IPS DF 6.9 (cell line): ENCODE measurements at places on chromosomes 5 and 9.

- DNase-seq = no peak
- no peaks in the 10 kb centered on the region for H3K27me3 ChIP-seq
- H3K27ac ChIP-seq = no peak overlapping the region
- no peaks in the 10 kb centered on the region for H3K4me1 ChIP-seq
- H3K36me3 ChIP-seq = no peaks in the 10 kb centered on the region
Measured at GRCh38 chr9:22108581-22109370, 99.7 kb upstream of the CDKN2B start.

GRCh38 chr5:103589776-103590175 lies 27.2 kb upstream of the NUDT12 start:
- DNase-seq = no peak
- no peak overlapping the region for H3K27ac ChIP-seq
- no peaks in the 10 kb centered on the region for H3K36me3 ChIP-seq
- H3K4me3 ChIP-seq = no peak overlapping the region
- H3K27me3 ChIP-seq = no peaks in the 10 kb centered on the region

GRCh38 chr5:164532235-164532900 lies 1026.9 kb downstream of the MAT2B start:
- no peaks in the 10 kb centered on the region for H3K27me3 ChIP-seq
- H3K27ac ChIP-seq = no peak overlapping the region
- H3K4me3 ChIP-seq = no peak overlapping the region
- no peaks in the 10 kb centered on the region for H3K4me1 ChIP-seq
- no peaks in the 10 kb centered on the region for H3K36me3 ChIP-seq

DNA sequence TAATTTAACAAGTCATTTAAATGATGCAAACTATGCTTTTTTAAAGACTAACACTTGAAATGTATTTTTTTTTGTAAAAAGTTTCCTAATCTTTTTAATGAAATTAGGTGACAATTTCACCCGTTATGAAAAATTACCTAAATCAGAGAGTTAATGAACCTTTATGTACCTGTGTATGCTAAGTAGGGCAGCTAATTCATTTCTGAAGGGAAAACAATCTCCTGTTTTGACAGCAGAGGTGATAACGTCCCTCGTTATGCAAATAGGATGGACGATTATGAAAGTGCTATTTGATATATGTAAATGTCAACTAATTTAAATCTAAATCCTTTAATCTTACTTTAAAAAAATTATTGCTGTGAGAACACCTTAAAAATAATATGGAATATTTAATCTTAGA lies 58.8 kb downstream of the MEF2C start:
- H3K4me3 ChIP-seq = no peak overlapping the region
- no peak for DNase-seq
- H3K4me1 ChIP-seq = no peaks in the 10 kb centered on the region; the same call in 1 of the 2 replicates
- H3K27ac ChIP-seq = no peak overlapping the region
- H3K27me3 ChIP-seq = no peaks in the 10 kb centered on the region

DNA sequence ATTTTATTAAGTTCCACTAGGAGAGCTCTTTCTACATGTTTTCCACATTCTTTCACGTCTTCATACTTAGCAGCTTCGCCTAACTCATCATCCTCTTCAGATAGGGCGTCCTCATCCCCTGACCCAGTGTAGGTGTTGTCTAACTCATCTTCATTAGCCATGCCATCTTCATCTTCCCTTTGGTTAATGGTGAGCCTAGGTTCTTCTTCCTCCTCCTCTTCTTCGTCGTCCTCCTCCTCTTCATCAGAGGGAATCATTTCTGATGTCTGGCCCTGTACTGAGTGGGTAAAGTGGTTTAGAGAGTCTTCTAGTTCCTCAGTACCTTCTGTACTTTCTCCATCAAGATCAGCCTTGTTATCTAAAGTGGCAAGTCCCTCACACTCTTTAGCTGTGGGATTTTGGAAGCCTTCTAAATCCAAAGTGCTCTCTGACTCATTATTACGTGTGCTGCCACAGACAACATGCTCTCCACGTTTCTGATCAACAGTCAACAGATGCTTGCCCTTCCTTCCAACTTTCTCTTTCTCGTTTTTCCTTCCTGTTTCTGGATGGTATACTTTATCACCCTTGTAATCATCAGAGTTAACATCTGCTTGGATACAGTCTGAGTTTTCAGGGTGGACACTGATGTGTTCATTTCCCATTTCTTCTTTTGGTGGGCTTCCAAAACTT lies 31.1 kb downstream of the TUT7 start:
- no peaks in the 10 kb centered on the region for H3K27me3 ChIP-seq
- no peak for DNase-seq
- no peak overlapping the region for H3K27ac ChIP-seq
- peaks cover 9% of the 10 kb centered on the region; the same call in 1 of the 2 replicates for H3K36me3 ChIP-seq
- no peak overlapping the region for H3K4me3 ChIP-seq

DNA sequence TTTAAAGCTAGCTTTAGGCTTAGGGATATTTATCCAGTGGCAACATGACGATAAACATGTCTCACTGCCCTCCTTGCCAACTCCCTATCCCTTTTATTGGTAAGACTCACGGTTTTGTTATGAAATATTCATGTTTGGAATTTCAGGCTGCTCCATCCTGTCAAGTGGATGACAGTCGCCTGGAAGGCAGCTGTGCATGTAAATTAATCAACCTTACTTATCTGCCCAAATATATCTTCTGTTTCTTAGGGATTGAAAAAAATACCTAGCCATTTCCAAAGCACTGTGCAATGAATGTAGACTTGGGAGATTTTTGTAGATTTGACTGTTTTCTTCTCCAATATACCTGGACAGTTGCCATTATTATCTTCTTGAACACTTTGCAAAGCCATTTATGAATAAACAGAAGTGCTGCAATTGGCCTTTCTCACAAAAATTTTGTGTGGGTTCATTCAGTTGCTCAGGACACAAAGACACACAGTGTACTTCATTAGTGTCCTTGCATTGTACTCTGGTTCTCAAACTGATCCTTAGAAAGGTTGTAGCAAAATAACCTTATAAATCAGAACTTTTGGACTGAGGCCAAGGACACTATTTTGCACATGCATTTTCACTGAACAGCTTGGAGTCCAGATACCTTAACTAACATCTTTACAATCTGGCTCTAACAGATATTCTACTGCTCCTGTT lies 889.4 kb upstream of the SEMA6A start:
- no peak overlapping the region for H3K27ac ChIP-seq
- H3K4me1 ChIP-seq = no peaks in the 10 kb centered on the region
- no peak for DNase-seq
- H3K36me3 ChIP-seq = no peaks in the 10 kb centered on the region

DNA sequence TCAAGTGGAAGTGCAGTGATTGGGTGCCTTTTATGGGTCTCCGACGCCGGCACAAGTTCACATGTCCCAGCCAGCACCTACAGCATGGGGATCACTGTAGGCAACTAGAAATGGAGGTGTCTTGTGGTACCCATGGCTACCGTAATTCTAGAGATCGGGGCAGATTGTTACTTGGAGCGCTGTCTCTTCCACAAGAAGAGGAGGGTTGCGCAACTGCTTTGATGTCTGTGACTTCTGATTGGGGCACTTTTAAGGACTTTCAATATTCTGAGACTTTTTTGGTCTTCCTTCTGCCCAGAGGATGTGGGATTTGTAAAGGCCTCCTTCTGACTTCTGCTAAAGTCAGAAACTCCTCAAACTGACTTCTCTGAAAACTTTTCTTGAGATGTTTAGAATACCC lies 41.9 kb downstream of the GLRX start:
- DNase-seq = no peak
- no peaks in the 10 kb centered on the region for H3K36me3 ChIP-seq
- no peaks in the 10 kb centered on the region for H3K27me3 ChIP-seq
- H3K27ac ChIP-seq = no peak overlapping the region

GRCh38 chr9:76592974-76593347 lies 134.0 kb downstream of the GCNT1 start:
- H3K36me3 ChIP-seq = no peaks in the 10 kb centered on the region
- DNase-seq = no peak
- no peak overlapping the region for H3K4me3 ChIP-seq
- no peaks in the 10 kb centered on the region for H3K27me3 ChIP-seq
- H3K4me1 ChIP-seq = peaks cover 4% of the 10 kb centered on the region; the same call in 1 of the 2 replicates
- no peak overlapping the region for H3K27ac ChIP-seq

GRCh38 chr9:83034587-83034986 lies 28.4 kb downstream of the RASEF start:
- H3K4me3 ChIP-seq = no peak overlapping the region
- DNase-seq = no peak
- H3K27me3 ChIP-seq = no peaks in the 10 kb centered on the region
- H3K27ac ChIP-seq = no peak overlapping the region
- no peaks in the 10 kb centered on the region for H3K4me1 ChIP-seq

DNA sequence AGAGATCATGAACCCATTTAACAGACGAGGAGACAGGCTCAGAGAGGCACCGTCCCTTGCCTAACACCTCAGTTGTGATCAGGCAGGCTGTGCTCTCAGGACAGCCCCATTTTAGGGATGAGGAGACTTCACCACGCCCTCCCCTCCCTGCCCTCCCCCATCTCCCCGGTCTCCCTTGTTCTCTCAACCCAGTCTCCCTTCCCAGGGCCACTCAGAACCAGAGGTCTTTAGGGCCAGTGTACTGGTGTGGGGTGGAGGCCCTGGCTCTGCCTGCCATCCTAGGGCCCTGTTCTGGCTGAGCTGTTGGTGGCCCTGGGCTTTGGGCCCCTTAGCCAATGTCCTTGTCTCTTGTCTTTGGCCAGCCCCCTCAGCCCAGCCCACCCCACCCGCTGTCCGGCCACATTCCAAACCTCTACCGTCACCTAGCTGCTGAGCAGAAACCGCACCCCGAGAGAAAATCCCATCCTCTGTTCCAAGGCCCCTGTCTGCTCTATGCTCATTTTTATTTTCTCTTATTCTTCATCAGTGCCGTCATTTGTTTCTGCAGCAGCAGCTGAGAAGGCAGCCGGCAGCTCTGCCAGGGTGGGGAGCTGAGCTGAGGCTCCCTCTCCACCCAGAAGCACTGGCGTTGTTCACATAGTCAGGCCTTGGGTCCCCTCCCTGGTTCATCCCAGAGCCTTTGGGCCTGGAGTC lies 33.9 kb downstream of the OLFML2A start:
- H3K4me1 ChIP-seq = peaks cover 11% of the 10 kb centered on the region
- 0 out of 2 replicates have a peak, but pooled peaks cover 2% of the 10 kb centered on the region for H3K36me3 ChIP-seq
- H3K27me3 ChIP-seq = no peaks in the 10 kb centered on the region
- H3K4me3 ChIP-seq = no peak overlapping the region
- peak; percentile 78 for DNase-seq
